Stimulated activated CD8-positive, alpha-beta memory T cell treated with anti-CD3 and anti-CD28 coated beads, Interleukin-7, amount 100 ng/mL, for 1 hour (primary cell): ENCODE measurements at places on chromosomes 4 and X.

DNA sequence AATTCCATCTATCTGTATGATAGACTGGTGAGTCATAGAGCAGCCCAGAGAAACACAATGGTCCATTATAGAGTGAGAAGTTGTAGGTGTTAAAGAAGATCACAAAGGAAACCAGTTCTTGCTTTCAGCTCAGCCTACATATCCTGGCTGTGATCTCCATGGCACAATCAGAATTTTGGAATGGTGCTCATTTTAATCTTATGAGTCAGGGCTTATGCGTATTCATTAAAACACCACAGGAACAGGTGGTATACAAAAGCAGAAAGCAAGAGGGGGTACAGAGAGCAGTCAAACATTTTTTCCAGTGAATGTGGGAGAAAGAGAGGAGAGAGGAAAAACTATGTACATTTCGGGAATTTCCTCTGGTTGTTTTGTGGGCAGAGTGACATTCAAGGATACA is 126.9 kb downstream of the MFAP3L start:
- no peak for DNase-seq

- no peak for DNase-seq
These were observed 466.3 kb upstream of the ACTRT1 start for GRCh38 chrX:128518508-128518907.

- no peak for DNase-seq
These were observed 8.1 kb downstream of the ATP7A start for GRCh38 chrX:77918568-77918967.

GRCh38 chr4:175947117-175947722 is 118.4 kb upstream of the WDR17 start:
- DNase-seq, result no peak

DNA sequence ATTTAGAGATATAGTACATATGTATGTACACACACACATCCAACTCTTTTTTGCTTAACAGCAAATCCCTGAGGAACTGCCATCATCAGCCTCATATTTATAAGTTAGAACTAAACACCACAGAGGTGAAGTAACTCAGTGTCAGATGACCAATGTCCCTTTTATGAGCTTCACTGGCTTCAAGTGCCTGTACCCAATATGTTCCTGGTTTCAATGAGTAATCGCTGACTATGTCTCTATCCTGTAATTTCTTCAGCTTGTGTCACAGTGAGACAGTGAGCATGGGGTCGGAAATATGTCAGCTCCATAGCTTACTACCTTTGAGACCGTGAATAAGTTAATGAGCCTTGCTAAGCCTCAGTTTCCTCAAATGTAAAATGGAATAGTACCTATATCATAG is 136.2 kb upstream of the RASGEF1B start:
- DNase-seq, result no peak

GRCh38 chrX:17803449-17803848 is 57.6 kb downstream of the RAI2 start:
- DNase-seq, result no peak

DNA sequence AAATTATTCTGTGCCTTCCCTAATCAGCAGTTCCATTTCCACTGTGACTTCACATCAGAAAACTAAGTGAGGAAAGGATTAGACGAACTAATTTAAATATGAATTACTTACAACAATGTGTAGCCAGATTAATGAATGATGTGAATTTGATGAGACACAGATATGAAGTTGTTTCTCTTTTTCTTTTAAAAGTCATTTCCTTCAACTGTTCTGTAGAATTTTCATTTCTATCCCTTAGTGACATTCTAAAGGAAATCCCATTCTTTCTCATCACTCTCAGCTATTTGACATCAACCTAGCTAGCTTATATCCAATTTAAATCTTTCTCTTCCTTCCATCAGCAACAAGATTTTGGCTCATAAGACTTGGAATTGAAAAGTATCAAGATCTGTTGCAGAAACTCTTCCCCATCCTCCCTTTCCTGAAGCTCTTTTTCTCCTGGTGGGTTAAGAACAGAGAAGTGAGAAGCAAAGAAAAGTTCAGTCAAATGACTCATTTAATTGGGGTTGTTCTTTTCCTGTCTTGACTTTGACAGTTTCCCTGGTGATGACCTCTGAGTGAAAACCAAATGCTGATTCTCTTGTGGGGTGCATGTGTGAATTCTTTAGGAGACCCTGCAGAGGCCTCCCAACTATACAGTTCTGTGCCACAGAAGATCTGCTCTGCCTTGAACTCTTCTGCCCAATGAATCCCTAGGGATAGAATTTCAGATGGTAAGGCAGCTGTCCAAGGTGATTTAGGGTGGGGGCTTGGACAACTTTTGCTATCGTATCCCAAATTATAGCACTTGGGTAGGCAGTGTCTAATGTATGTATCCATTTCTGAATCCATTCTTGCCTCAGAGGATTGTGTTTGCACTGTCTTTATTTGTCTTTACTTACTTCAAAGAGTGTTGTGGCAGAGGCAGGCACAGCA is 232.5 kb upstream of the GPRIN3 start:
- DNase-seq, result no peak

GRCh38 chr4:156538210-156538609 is 433.4 kb downstream of the PDGFC start:
- no peak for DNase-seq

DNA sequence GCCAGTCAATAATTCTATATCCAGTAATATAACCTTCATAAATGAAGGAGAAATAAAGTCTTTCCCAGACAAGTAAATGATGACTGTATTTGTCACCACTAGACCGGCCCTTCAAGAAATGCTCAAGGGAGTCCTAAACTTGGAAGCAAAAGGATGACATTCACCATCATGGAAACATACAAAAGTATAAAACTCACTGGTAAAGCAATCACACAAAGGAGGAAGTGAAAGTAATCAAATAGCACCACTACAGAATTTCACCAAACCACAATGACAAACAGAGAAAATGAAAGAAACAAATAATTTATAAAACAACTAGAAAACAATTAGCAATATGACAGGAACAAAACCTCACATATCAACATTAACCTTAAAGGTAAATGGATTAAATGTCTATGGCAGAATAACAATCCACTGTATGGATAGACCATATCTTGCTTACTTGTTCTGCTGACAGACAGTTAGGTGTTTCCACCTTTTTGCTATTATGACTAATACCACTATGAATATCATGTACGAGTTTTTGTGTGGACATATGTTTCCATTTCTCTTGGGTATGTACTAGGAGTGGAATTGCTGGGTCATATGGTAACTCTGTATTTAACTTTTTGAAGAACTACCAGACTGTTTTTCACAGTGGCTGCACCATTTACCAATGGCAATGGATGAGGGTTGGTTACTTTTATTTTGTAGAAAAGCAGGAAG is 44.9 kb downstream of the NAT8L start:
- DNase-seq, result no peak

DNA sequence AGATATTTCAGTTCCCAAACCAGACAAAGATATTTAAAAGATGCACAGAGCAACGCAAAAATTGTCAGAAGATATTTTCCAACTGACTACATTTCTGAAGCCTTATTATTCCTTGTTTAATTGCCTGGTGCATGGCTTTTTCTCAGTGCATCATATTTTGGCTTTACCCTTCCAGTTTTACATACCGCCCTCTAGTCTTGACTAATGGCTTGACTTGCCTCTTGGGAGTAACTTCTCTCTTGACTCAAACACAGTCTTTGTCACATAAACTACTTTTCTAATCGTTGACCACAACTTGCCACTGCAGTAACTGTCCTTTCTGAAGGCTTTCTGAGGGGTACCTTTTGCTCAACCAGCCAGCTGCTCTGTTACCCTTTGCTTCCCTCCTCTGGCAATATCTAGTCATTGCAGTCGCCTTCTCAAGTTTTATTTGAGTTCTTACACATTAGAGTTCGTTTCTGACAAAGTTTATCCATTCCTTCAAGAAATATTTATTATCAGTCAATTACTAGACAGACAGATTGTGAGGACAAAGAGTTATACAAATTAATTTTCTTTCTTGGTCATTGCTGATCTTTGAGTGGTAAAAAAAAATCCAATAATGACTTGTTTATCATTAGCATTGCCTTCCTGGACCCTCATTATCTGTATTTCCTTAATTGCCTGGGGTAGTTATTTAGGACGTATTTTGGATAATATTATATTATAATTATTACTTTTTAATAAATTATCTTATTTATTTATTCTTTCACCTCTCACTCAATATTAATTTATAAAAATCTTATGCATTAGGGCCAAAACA is 506.9 kb upstream of the PCDH10 start:
- DNase-seq, result no peak

DNA sequence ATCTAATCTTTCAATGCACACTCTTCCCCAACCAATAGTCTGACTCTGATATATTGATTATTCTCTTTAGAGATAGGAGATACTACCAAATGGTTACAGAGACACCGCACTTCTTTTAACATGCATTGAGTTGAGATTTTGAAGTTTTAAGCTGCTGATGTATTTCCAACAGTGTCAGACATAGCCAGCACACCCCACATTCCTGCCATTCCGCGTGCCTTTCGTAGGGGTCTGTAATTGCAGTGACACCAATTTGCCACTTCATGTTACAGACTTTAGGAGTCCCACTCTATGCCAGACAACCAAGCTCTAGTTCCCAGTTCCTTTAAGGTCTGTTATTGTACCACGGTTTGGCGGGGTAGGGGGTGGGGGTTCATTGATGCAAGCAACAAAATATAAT is 618.2 kb upstream of the FRG1 start:
- no peak for DNase-seq

DNA sequence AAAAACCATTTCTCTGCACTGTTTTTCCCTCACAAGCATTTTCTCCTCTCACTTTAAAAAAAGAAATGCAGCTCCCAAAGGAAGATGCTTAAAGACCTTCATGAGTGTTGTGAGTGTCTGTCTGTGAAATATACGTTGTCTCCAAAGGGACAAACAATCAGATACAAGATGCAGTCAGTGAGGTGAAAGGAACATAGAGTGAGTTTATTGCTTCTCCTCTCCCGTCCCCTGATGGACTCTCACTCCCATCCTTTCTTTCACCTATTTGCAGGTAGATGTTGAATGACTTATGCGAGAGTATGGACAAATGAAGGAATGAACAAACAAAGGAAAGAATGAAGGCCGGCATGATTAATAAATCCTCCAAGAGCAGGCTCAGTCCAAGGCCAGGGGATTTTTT is 561.2 kb upstream of the DIPK2B start:
- no peak for DNase-seq

GRCh38 chr4:83931659-83932438 is 395.9 kb downstream of the GPAT3 start:
- no peak for DNase-seq

DNA sequence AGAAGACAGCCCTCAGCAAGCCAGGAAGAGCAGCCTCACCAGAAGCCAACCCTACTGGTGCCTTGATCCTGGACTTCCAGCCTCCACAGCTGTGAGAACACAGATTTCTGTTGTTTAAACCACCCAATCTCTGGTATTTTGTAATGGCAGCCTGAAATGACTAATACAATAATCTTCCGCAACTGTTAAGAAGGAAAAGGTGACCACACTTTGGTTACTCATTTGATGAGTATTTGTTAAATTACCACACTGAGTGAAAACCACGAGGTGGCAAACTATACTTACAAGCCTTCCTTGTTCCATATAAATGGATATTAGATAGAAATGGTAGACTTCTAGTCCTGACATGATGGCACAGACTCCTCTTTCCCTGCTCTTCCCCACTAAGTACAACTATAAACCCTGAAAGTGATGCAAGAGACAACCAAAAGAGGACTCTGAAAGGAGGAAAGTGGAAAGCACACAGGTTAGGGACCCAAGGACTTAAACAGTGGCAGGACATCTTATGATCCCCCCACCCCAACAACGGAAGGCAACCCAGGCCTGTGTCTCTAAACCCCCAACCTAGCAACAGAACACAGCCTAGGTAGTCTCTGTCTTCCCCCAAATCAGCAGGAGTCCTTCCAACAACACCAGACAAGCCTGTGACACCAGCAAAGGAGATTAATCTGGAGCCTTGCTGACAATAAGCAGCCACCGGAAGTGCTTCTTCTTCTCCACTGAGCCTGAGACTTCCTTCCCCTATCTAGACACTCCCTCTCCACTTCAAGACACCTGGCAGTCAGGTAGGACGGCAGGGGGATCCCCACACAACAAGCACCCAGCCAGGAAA is 12.3 kb downstream of the ZNF182 start:
- DNase-seq, result no peak
